SK-N-SH treated with all-trans-retinoic acid at 6 μM for 48 hours (cell line): ENCODE measurements at places on chromosomes 2 and 18.

DNA sequence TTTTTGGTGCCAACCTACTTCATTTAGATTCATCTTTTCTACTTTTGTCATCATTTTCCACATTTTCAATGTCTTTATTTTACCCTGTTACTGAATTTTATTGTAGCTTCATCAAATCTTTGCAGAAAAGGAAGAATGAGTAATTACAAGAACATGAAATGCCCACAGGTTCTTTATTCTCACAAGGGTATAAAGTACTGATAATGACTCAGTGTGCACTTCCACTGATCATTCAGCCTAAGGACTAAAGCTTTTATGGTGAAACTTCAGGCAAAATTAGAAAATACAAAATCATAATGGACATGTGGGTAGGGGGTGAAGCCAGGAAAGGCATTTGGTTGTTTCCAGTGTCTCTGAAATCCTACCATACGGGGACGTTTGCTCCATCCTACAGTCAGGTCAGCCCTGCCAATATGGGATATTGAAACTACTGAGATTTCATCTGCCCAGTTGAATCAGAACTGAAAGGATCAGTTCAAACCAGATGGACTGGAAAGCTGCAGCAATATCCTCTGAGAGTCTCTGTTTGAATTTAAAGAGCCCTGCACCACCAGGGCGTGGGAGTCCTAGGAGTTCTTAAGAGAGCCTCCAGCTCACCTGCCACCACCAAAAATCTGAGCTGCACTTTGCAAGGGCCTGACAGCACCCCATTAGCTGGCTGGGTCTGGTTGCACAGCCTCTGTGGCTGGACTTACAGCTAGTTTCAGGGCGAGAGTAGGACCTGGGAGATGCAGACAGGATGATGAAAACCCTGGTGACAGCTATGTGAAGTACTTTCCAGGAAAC lies 390.4 kb downstream of the CMPK2 start:
- no peak for ATAC-seq

- ATAC-seq: no peak
Measured at GRCh38 chr18:51162617-51163016, 34.9 kb downstream of the MEX3C start.

- ATAC-seq: no peak
Measured at GRCh38 chr2:184312970-184313369, 285.4 kb upstream of the ZNF804A start.

DNA sequence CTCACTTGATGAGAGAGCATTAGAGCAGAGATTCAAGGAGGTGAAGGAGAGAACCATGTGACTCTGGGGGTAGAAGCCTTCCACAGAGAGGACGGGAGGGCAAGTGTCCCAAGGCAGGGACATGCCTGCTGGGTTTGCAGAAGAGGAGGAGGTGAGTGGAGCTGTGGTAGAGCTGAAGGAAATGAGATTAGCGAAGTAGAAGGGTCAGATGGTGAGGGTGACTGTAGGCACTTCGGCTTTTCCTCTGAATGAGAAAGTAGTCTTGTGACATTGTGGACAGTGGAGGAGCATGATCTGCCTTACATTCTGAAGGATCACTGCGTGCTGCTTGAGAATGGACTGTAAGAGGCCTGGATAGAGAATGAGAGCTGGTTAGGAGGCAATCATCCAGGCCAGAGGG lies 126.0 kb downstream of the NXPH2 start:
- no peak for ATAC-seq

DNA sequence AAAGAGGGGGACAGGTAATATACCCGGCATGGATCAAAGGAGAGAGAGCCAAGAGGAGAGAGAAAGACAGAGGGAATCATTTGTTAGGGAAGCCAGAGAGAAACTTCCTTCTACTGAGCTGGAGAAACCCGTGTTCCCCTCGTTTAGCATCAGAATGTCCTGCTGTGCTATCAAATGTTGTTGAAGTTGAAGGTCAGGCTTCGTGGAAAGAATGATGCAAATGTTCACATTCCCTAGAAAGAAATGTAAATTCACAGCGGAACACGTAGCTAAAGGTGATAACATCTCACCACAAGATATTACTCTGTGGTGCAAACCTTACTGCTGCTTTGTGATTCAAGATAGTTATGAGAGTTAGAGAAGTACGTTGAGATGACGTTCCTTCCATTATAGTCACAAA lies 258.1 kb downstream of the LNPK start:
- ATAC-seq: no peak

GRCh38 chr2:162732946-162733698 lies 105.4 kb downstream of the KCNH7 start:
- ATAC-seq: no peak

DNA sequence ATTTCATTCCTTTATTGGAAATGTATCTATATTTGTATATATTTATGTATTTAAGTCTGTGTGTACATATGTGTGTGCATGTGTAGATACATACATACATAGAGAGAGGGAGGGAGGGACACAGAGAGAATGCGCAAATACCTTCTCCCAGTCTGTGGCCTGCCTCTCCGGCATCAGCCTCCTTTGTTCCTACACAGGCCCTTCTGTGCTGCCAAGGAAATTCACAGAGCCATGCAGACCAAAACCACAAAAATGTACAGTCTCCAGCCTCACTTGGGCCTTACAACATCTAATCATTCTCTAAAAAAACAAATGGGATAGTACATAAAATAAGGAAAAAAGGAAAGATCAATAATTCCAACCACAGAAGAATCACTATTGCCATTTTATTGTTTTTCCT lies 8.8 kb upstream of the CRACDL start:
- ATAC-seq: no peak

DNA sequence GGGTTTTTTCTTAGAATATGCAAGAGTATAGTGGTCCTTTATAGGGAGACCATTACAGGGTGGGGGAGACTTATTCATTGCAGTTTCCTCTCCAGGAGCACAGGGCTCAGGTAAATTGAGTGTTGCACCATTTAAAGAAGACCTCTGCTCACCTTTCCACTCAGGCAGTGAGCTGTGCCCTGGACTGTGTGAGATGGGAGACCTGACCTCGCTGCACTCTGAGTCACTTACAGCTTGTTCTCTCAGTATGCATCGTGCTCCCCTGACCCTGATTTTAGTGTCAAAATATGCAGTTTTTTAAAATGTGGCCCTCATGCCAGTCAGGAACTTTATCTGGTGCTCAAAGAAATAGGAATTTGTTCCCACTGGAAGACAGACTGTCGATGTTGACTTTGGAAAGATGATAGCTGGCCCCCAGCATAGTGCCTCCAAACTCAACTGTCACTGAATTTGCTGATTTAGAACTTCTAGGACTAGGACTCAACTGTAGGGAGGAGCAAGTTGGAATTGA lies 146.7 kb upstream of the EPAS1 start:
- no peak for ATAC-seq

DNA sequence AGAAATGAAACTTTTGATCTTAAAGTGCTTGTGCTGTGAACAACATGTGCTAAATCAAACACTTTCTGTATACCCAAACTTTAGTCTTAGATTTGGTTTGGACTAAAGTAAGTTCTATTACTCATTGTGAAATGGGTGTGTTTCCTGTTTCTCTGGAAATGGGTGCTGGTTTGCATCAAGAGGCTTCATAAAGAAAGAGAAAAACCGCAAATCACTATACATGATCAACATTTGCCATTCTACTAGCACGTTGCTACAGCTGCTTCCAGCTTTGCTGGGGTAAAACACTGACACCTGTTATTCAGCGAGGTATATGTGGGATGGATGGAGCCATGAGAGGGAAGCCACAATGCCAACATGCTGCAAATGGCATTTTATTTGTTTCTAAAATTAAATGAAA lies 547.0 kb upstream of the ACVR2A start:
- ATAC-seq: no peak

DNA sequence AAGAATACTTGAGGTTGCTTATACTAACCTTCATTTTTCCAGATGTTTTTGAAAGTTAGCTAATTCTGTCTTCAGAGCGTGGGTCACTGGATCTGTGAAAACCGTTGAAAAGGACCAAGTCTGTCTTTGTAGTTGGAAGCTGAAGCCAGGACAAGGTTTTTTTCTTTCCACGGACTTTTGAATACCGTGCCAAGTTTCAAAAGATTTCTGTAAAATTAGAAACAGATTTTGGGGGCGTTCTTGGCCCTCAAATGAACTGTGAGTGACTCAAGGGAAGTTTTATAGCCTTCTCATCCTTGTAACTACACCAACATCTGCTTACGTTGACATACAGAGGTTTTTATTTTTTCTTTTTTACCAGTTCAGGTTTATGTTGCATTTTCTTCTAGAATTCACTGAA lies at the start of gene FAP:
Gene FAP (minus strand): TSS at position 152 of the 400 bp plus-strand sequence. CDS start 118 bp downstream, at position 34.
- peak; percentile 69 for ATAC-seq

DNA sequence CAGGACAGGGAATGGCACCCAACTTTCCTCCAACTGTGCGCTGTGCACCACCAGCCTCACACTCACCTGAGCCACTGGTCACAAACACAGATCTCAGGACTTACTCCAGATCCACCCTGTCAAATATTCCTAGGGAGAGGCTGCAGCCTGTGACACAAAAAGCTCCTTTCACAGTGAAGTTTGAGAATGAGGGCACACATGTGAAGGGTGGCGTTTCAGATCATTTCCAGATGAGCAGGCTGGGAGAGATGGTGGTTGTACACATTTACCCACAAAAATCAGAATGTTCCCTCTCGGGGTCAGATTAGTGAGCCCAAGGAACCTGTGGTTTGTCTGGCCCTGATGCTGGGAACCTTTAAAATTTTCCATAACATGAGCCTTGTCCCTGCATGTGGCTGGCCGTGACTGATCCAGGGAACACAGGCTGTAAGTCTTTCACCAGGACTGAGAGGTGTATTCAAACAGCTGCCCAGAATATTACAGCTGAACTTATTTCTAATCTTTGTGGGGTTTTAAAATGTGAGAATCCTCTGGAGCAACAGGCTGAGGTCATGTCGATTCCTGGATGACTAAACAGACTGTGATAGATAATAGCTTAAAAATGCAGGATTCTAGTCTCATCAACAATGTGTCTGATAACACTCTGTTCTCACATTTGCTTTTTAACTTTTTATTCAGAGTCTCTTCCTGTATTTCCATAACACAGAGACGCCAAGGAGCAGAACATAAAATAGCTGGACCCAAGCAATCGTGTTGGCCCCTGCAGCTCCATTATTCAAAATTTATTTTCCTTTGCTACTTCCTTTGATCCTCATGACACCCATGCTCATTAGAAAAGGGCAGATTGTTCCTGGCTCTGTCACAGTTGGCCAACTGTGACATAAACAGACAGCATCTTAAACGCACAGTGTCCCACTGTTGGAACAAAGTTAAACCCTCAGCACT lies 35.5 kb downstream of the IL1R2 start:
- ATAC-seq: peak; percentile 76

- ATAC-seq: no peak
Measured at GRCh38 chr2:1377473-1377872, 35.8 kb upstream of the TPO start.

DNA sequence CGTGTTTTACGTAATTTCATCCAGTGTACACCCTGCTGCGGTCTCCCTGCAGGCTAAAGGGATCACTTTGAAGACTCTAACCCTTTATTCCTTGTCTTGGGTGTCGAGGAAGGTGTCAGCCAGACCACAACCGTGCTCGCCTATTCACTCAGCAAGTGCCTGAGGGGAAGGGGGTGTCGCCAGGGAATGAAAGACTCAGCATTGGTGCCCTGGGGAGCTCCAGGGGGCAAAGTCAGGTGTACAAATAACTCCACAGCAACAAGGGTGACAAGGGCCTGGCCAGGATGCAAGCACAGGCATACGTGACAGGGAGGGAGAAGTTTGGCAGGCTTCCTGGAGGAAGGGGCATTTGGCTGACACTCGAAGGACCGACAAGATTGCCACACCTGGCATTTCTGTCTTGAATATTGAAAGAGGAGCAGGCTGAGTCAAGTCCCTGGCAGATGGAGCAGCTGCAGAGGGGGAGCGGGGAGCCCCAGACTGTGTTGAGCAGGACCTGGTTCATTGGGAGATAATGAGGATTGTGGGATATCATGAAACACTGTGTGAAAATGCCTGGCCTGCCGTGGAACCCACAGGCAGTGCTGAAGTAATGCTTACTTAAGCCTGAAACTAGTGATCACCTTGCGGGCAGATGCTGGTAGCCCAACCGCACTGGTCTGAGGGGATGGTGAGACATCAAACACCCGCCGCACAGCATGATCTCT lies 93.9 kb downstream of the RHOB start:
- ATAC-seq: no peak

DNA sequence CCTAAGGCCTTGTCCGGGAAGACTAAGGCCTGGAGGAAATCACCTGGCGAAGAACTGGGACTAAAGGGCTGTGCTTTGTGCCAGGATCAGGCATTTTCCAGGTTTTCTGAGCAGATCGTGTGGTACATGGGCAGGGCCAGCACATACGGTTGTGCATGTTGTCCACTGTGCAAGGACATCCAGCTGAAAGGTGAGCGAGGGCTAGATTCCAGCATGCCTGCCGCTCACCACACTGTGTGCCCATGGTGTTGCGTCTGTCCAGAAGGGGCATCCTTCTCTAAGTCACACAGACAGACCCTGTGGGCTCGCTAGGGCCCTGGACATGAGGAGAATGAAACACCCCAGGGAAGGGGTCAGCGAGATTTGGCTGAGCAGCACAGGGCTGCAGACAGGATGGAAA lies 80.3 kb upstream of the TAF1B start:
- ATAC-seq: no peak

DNA sequence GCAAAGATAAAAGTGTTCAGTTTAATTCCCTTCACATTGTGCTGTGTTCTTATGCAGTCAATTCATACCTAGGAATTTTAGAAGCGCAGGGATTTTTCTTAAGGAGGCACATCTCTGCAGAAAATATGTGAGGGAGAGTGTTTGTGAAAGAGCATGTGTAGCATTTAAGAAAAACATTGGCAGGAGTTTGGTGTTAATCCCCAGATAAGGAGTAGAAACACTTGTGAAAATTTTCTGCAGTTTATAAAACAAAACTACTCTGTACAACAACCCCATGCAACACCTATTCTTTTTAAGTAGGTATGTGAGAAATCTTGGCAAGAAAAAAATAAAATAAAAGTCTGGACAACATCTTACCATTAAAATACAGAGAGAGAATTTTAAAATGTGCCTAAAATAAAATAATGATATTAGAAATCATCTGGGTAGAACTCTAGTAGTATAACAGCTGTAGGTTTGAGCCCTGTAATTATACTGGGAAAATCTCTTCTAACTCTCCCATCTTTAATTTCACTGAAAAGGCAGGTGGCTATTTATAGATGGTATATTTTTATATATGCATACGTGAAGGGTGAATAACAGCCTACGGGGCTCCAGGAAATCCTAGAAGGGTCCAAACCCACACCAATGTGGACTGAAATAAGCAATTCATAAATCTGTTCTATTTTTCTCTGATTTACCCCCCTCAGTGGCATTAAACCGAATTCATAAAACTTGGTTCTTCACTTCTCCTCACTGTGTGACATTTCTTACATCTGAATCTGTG lies 6.6 kb downstream of the FZD7 start:
- no peak for ATAC-seq

DNA sequence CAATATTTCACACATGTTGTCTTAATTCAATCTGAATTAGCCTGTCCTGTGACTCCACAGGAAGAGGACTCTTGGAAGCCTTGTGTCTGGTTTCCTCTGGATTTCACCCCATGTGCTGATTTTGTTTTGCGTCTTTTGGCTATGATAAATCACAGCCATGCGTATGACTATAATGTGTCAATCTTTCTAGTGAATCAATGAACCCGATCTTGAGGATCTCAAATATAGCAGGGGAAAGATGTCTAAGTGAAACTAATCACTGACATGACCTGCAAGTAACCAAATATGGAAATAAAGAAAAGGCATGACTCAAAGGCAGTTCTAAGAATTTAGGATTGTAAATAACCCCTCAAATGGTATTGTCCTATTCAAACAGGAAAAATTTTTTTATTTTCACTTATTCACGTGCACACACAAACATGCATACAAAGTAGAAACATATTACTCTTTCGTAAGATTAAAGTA lies 8.2 kb downstream of the WDFY1 start:
- ATAC-seq: no peak
